ENCODE measurements at places on chromosomes 2 and 18. TPM values are rescaled to one million over a fixed set of nuclear protein-coding genes. Genes with fewer than 3 reads are reported as not detected.

DNA sequence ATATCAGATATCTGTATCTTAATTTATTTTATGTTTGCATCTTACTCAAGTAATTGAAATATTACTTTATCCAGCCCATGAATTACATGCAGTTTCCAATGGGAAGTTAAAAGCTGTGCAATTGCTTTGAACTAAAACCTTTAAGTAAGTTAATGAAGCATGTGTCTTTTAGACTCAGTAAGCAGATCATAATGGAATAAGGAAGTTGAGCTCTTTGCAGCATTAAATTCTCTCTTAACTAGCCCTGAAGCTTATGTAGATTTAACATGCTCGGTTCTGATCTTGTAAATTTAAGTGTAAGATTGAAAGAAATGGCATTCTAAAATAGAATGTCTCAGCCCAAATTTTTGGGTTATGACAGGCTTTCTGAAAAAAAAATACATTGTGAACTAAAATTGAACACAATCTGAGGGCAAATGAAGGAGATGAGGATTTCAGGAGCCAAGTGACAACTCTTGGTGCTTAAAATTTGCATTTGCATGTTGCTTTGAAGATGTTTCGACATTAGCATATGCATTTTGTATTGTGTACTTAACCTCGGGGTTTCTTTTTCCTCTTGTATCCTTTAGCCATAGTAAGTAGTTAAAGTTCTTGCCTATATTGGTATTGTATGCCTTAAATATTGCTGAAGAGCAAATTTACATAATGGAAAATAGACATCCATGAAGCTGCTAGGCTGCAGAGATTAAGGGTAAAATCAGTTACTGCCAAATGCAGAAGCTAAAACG is 297.8 kb upstream of the KCNJ3 start:
- no peak for DNase-seq

Gene MEIS1
- 54.7 TPM for total RNA-seq

- no peak for DNase-seq
Measured at GRCh38 chr18:33916200-33916599, 308.5 kb downstream of the NOL4 start.

DNA sequence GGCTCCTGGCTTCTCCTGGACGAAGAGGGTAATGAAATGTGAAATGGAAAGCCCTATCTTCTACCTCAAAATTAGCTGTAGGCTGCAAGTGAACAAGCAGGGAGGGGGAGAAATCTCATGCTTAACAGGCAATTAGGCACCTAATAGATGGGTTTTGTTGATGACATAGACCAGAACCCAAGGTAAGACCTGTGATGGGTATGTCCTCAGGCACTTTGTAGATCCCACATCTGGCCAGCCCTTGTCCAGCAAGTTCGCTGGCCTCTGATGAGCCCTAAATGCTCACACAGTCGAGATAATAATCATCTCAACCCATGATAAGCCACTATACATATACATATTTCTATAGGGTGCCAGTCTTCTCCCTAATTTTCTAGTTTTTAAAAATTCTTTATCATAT is 82.6 kb downstream of the MARCO start:
- DNase-seq = no peak

DNA sequence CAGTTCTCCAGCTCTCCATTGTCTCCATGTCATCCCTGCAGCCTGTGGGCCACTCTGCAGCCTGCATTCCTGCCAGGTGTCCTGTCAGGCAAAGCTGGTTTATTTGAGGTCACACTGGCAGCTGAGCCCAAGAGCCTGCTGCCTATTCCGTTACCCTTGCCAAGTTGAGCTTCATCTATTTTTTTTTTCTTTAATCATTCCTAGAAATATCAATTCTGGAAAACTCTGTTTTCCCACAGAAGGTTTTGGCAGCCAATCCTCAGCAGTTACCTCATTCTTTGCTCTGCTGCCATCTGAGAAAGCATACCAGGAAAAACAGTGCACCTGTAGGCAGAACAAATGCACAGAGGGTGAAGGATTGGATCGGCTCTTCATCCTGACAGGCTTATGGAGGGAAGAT is 411.0 kb upstream of the ACVR2A start:
- no peak for DNase-seq

DNA sequence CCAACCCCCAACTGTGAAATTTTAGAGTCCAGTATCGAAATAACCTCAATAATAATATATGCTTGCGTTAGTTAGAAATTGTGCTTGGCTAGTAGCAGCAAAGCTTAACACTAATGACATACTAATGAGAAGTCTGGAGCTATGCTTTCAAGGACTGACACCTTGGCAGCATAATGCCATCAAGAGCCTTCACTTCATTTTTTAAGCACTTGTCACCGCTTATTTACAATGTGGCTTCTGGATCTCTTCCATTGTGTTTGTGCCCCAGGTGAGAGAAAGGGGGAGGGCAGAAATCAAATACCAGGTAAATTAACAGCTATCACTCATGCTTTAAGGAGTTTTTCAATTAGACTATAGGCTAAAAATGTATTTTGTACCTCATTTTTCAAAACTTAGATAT is 101.5 kb downstream of the CDH7 start:
- DNase-seq = no peak

- no peak for DNase-seq
Measured at GRCh38 chr2:8202132-8202531, 479.7 kb upstream of the ID2 start.

GRCh38 chr18:56085551-56085950 is 497.6 kb upstream of the TCF4 start:
- DNase-seq = no peak

All from lower lobe of right lung (tissue), 2 donors.